ENCODE measurements at places on chromosomes 6 and 20.

GRCh38 chr20:15528391-15529111 lies 1044.7 kb downstream of the KIF16B start:
- DNase-seq: no peak

DNA sequence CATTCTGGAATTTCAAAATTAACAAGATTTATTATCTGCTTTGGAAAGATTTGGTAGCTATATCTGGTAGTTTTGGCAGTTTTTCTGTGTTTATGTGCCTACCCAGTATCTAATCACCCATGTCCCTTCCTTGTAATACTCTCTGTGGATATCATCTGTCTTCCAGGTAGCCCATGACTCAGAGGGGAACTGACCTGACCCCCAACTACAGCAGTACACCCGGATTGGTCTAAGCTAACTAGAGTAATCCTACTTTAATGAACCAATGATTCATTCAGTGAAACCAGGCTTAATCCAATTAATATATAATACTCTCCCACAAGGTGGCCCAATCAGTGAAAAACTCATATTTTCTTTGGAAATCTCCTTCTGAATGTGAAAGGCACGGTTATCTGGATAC lies 295.3 kb upstream of the SULF2 start:
- no peak for DNase-seq

DNA sequence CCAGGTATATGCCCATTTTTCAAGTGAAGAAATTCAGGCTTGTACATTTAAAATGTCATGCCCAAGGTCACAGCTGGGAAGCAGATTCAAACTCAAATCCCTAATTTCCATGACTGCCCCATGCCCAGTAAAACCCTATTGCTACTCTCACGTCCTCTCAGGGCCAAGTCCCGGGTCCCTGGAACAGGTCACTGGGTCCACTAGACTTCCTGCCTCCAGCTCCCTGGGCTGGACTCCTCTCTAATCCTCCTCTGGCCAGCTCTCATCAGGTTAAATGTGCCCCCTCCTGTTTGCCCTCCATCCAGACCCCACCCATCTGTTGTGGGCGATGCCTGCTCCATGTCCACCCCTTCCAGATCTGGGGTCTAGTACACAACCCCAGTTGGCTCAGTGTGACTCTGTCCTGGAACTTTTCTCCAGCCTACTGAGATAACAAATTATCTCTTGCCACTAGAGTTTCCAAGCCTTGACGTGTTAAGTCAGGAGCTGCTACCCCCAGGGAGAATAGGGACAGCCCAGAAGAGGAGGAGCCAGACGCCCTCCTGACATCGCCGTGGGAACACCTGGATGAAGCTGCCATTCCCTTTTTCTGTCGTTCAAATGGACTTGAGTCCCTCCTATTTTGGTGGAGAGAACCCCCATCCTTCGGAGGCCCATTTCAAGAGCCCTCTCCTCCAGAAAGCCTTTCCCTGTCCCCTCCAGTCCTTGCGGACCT lies 3.7 kb upstream of the SPDEF start:
- no peak for DNase-seq

- no peak for DNase-seq
Observed at GRCh38 chr6:50666089-50666488, 47.2 kb upstream of the TFAP2D start.

GRCh38 chr20:23314699-23315098 lies 35.9 kb upstream of the NXT1 start:
- DNase-seq: no peak

DNA sequence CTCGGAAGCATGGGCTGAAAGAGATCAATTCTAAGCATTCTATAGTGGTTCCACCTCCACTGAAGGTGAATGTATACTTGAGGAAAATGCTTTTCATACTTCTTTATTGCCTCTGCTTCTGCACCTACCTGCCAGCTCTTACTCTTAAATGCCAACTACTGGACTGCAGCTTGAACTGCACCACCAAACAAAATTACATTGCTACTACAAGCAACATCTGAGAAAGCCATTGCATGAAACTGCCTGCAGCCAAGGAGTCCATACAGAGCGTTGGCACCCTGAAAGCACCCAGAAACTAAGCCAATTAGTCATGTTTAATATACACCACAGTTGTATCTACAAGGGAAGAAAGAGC lies 440.9 kb downstream of the BTBD3 start:
- DNase-seq: no peak

- DNase-seq: no peak
Observed at GRCh38 chr20:55103188-55103587, 627.8 kb downstream of the DOK5 start.

GRCh38 chr6:43831191-43831590 lies 61.2 kb downstream of the VEGFA start:
- DNase-seq: no peak

DNA sequence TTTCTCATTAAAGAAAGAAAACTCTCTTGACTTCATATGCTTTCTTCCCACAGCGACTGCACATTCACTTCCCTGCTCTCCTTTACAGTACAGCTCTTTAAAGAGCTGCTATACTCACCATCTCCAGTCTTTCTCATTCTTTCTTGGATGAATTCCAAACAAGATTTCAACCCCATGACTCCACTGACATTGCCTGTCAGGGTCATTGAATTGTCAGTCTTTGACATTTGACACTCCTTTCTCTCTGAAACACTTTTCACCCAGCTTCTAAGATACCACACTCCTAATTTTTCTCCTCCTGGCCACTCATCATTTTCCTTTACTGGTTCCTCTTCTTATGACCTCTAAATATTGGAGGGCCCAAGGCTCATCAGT lies 811 bp upstream of the ARMH2 start:
- DNase-seq: no peak

- no peak for DNase-seq
Observed at GRCh38 chr6:101268541-101268940, 125.0 kb upstream of the GRIK2 start.

- DNase-seq: no peak
Observed at GRCh38 chr6:10425975-10426780, 11.3 kb upstream of the TFAP2A start.

DNA sequence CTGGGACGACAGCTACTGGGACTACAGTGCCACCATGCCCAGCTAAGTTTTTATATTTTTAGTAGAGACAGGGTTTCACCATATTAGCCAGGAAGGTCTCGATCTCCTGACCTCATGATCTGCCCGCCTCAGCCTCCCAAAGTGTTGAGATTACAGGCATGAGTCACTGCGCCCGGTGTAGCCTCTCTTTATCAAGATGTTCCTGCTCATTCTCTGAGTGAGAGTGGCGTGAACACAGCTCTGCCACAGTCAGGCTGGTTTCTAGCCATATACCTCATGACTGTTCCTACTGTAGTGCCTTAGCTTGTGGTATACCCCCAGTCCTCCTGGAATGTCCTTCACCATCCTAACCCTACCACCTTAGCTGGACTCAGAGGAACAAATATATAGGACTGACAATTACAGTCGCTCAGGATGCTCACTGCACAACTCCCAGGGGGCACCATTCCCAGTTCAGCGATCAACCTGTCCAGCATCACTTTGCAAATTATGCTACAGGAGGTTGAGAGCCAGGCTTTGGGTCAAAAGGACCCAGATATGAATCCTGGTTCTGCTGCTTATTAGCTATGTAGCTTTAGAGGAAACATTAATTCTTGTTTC lies 86.3 kb downstream of the CHMP4B start:
- DNase-seq: no peak

DNA sequence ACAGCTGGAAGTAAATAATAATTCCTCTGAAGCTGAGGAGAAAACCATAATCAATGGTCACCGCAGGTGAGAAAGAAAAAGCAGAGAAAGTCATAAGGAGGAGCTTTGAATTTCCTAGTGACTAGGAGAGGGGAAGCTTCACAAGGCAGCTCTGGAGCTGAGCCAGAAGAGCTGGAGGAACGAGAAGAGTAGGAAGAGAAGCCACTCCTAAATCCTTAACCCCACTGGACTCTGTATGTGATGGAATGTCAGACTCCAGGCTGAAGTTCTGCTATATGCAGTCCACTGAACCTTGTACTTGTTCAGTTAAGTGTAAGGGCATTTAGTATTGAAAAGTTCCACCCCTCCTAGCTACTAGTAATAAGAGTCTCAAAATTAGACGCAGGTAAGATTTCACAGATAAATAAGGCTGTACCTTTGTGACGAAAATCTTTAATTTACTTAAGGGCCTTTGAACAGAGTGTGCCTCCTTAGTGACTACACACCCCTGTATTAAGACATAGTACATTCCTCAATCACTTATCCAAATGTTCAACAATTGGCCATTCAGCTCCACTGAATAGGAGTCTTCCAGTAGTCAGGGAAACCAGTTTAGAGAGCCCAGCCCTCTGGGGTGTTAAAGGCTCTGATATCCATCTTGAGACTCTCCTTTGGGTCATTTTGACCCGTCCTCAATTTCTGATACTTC lies 71.4 kb upstream of the UFL1 start:
- no peak for DNase-seq

DNA sequence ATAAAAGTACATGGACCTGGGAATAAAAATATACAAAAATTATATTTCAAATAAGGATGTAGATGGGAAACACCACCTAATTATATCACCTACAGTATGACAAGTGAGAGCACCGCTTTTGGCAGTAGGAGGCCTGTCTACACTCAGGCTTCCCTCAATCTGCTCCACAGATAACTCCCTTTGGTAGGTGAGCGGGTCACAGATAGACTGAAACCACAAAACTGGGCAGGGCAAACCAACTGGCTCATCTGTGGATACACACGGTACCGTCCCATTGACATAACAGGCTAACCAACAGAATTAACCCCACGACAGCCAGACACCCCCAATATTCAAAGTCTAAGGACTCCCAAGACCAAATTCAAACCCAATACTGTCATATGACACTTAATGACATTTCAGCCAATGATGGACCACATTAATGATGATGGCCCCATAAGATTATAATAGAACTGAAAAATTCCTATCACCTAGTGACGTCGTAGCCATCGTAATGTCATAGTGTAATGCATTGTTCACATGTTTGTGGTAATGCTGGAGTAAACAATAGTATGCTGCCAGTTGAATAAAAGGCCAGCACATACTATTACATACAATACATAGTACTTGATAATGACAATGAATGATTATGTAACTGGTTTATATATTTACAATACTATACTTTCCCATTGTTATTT lies 109.7 kb downstream of the MBOAT1 start:
- DNase-seq: no peak

DNA sequence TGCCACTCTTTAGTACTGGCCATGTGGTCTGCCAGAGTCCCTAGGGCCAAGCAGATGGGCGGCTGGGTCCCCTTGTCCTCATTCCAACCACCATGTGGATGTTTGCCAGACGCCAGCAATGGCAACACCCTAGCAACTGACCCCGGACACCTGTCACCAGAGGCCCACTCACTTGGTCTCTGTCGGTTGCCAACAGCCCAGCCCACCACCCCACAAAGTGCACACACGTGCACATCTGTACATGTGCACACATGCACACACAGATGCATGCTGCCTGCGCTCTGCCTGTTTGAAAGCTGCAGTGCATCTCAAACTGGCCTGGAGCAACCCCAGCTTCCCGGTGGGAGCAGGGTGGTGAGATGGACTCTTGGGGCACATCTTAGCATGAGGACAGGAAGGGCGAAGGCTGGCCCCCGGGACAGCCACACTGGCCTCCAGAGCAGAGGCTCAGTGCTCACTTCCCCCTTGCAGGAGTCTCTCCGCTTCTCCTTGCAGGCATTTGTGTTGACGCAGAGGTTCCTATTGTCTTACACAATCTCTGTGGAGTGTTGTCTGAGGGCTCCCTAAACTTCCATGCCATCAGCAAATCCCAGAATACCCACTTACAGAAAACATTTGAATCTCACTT lies 54.0 kb downstream of the PSMG4 start:
- no peak for DNase-seq

- no peak for DNase-seq
Observed at GRCh38 chr6:36977470-36977941, 8.5 kb downstream of the MTCH1 start.

DNA sequence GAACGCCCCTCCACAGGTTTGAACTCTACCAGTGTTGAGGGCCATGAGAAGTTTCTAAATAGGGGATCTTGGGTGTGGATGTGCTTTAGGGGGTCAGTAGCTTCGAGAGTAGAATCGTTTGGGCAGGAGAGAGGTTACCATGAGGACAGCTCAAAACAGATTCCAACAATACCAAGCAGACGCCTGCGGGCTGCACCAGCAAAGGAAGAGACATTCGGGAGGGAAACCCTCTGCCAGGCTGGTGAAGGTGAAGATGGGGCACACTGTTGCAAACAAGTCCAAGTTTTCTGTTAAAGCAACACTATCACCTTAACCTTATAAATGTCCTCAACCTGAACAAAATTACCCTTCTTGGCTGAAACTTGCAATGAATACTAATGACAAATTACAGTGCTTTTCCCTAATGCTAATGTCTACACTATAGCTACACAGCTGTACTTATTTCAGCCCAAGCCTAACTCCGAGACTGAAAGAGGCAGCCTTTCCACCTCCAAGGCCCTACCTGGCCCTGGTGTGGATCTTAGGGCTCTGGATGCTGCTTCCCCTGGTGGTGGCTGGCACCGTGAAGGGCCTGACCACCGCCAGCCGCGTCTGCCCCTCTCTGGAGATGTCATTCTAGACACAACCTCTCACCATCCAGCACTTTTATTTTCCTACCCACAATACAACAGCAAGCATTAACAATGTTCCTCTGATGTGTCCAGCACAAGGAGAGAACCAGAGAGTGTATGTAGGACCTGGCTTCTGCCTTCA lies 80.1 kb downstream of the DLL1 start:
- no peak for DNase-seq

- no peak for DNase-seq
Observed at GRCh38 chr6:164133095-164133494, 718.6 kb downstream of the QKI start.

DNA sequence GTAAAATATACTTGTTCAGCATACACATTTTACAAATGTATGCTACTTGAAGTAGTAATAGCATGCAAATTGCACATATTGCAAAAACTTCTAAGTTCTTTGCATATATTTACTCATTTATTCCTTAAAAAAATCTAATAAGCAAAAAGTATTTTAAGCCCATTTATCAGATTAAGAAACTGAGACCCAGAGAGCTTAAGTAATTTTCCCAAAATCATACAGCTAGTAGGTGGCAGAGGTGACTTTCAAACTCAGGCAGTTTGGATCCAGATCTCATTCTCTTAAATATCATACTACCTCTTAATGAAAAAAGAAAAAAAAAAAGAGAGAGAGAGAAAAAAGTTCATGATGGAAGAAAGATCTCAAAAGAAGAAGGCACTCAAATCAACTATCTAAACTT lies 157.9 kb downstream of the RPS12 start:
- DNase-seq: no peak

DNA sequence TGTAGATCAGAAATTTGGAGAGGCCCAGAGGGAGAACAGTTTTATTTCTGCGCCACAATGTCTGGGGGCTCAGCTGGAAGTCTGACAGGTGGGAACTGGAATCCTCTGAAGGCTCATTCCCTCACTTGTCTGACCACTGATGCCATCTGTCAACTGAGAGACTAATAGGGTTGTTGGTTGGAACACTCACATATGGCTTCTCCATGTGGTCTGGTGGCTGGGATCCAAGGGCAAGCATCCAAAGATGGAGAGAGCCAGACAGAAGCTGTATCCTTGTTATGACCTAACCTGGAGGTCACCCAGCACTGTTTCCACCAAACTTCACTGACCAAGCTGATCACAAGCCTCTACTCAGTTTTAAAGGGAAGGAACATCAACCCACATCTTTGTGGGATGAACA lies 117.9 kb upstream of the AKAP12 start:
- DNase-seq: no peak

All from stimulated activated CD4-positive, alpha-beta T cell treated with anti-CD3 and anti-CD28 coated beads, Interleukin-15, amount 100 ng/mL, for 1 hour (primary cell).